Uterus (tissue), 4 donors: ENCODE measurements at places on chromosomes 1 and 21.

GRCh38 chr1:83583351-83584014 lies 415.4 kb downstream of the TTLL7 start:
- no peak for DNase-seq

DNA sequence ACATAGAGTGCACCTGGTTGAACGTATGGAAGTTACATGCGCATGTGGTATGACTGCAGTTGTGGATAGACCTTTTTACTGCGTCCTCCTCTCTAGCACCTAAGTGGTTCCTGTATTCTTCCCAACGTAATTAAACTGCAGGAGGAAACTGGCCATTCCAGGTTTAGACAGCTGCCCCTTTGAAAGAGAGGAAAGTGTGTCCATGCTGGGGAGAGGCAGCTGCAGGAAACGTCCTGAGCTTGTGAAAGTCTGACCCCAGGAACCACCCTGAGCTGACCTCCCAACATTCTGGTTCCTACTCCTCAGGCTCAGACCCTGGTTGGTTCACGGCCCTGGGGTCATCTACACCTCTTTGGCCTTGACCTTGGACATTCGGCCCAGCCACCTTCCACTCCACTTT lies 309.3 kb downstream of the DISC1 start:
- DNase-seq: no peak

DNA sequence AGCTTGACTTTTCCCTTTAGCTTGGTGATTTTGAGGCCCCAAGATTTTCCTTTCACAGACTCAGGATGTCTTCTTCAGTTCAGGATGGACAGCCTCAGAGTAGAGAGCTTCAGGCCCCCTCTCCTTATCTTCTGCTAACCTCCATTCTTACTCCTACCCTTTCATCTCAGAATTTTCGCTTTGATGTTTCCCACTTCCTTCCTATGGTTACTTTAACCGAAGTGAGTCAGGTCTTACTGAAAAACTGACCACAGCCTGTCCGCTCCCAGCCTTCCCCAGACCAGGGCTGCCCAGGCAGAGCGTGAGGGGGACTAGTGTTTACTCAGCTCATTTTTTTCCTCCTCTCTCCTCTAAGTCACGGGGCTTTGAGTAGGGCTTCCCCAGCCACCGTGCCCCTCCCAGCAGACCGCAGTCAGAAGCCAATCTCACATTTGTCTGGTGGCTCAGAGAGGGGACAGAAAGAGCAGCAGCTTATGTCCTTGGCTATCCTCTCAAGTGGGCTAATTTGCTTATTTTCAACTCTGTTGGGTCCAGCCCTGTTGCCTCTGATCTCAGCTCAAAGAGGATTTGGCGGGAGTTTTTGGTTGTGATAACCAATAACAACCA lies 4.2 kb upstream of the IL19 start:
- no peak for DNase-seq

GRCh38 chr1:62228136-62228882 lies 33.7 kb downstream of the L1TD1 start:
- DNase-seq: no peak

GRCh38 chr1:165912638-165913037 lies 85.2 kb downstream of the UCK2 start:
- no peak for DNase-seq

- no peak for DNase-seq
Observed at GRCh38 chr1:16921391-16922185, at the start of gene CROCC. TSS of gene CROCC (plus strand) at chr1:16921931. CDS start at chr1:16922019, 88 bp downstream.

- no peak for DNase-seq
Observed at GRCh38 chr1:226473325-226473724, 65.4 kb upstream of the PARP1 start.

DNA sequence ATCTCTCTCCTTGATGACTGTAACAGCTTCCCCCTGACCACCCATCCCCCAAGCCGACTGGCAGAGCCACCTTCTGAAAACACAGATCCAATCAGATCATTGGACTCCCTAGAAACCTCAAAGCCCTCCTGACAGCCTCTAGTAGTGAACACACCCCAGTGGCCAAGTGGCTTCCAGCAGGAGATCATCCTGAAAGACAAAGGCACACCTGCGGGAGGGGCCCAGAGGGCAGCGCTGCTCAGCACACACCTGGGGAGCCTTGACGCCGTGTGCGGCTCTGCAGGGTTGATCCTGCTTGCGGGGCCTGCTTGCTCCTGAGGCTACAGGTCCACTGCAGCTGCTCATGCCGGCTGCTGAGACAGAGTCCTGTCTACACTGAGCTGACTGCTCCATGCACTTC lies 41.5 kb downstream of the SLC66A1 start:
- DNase-seq: no peak

- DNase-seq: peak; percentile 91
Observed at GRCh38 chr1:9588551-9589143, at the start of gene TMEM201. TSS of gene TMEM201 (plus strand) at chr1:9588911. CDS start at chr1:9588931, 20 bp downstream.

- no peak for DNase-seq
Observed at GRCh38 chr1:174815036-174815435, 184.7 kb upstream of the CACYBP start.

- no peak for DNase-seq
Observed at GRCh38 chr1:37073854-37074379, 39.6 kb upstream of the GRIK3 start.

GRCh38 chr1:213397638-213398037 lies 346.6 kb downstream of the RPS6KC1 start:
- DNase-seq: no peak

- no peak for DNase-seq
Observed at GRCh38 chr1:35915693-35916092, 15.2 kb upstream of the AGO3 start.

DNA sequence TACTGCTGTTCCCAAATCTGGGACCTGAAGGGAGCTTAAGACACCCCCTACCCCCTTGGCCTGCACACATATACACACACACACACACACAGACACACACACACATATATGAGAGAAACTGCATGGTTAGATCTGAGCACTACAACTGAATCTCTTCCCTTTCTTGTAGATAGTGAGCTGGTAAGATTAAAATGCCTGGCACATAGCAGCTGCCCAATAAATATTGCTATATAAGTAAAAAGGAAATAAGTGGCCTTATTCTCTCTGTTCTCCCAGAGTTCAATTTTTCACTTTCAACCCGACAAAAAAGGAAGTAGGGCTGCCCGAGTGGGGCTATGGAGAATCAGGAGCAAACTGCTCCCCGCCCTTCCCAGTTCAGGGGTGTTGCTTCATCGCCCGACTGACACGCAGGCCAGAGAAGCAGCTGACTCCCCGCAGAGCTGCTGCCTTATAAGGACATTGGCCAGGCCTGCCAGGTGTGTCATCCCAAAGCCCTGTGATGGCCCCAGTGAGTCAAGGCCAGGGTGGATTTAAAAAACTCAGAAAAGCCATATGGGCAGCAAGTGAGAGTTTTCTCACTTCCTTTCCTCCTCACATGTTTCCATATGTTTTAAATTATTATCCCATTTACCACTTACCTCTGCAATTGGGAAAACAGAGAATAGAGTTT lies 106.5 kb upstream of the SLC44A3 start:
- peak; percentile 92 for DNase-seq

- no peak for DNase-seq
Observed at GRCh38 chr1:28835237-28835650, 23.3 kb downstream of the OPRD1 start.

DNA sequence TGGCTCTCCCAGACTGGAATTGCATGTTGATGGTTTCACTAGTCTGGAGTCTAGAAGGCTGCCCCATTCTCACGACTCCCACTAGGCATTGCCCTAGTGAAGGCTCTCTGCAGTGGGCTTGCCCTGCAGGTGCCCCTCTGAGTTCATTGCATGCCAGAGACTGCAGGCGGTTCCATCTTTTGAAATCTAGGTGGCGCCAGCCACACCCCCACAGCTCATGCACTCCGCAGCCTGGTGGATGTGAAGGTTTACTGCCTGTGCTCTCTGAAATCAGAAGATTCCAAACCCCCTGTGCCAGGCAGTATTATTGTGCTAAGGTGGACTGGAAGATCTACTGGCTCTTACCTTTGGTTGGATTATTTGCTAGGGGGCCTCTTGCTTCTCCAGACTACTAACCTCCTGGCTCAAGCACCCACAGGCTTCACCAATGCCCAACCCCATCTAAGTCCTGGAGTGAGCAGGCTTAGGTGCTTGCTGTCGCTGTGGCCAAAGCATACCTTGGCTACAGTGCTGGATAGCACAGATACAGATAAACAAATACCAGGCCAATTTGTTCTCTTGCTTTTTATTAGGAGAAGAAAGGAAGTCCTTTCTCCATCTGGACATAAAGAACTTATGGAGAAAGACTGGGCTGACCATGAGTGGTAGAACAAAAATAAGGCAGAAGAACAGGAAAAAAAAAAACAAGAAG lies 83.5 kb upstream of the SIM2 start:
- DNase-seq: no peak

GRCh38 chr1:96365076-96365475 lies 356.5 kb upstream of the PTBP2 start:
- no peak for DNase-seq

- no peak for DNase-seq
Observed at GRCh38 chr1:19366599-19367536, 54.7 kb downstream of the SLC66A1 start.

DNA sequence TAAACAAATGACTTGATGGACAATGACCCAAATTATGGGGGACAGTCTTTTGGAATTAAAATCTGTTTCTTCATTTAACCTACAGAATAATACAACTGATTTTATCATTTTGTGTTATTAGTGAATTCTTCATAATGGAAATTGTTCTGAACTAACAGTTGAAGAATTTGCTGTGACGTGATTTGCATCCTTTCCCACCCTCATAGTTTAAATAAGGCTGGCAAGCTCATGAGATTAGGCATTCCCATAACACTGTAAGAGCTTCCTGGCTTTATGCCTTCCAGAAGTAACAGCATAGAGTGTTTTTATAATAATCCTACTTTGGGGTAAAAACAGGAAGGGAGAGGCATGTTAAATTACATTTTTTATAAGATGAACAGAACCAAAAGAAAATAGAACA lies 95.7 kb downstream of the ATP6V1G3 start:
- DNase-seq: no peak

DNA sequence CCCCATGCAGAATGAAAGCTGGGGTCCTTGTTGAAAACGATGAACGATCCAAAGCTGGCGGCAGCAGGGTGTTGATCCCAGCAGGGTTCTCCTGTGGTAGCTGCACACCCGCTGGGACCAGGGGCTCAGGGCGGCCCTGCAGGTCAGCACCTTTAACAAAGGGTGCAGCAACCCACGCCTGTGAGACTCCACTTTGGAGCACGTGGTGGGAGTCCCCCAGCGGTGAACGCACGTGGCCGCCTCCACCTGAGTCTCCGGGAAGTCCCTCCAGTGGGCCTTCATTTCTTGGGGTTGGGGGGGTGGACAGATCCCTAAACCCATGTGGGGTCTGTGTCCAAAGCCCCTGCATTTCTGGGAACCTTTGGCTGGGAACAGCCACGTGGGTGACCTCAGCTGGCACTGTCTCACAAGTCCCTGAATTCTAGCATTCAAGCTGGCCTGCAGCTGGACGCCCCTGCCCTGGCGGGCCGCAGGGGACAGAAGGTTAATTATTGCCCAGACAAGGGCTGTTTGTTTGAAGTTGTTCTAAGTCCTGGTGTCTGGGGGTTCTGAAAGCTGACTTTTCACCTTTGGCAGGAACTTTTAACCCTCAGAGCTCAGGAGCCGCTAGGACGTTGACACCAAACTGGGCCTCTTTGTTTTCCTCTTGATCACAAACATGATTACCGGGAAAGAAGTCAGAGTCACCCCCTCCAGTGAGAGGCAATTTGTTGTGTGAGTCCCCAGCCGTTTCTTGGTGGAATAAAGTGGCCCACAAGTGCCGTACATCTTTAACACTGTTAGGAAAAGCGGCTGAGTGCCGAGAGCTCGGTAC lies 64.5 kb downstream of the COL18A1 start:
- no peak for DNase-seq

GRCh38 chr1:118988186-118989005 lies at the start of gene TBX15:
TSS of gene TBX15 (minus strand) at chr1:118988343. CDS start at chr1:118987795, 548 bp downstream.
- no peak for DNase-seq

DNA sequence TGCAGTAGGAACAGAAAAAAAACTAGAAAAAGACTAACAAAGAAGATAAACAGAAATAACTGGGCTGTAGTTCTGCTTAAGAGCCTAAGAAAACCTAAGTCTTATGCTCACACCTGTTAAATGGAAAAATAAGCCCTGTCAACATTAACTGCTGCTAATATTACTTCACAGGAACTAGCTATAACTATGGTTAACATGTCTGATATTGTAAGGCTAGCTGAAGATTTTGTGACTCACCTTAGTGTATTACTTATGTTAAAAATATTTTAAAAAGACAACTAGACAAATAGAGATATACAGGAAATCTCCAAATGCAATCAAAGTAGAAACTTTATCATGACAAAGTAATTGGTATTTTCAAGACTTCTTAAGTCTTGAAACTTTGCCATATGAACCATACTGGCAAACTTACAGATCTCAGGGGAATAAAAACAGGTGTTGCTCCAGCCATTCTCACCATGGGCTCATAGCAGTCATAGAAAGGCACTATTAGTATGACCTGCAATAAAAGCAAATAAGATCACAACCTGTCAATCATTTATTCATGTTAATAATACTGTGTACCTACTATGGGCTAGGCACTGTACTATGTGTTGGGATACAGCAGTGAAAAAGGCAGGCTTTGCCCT lies 30.7 kb downstream of the KYAT3 start:
- no peak for DNase-seq

DNA sequence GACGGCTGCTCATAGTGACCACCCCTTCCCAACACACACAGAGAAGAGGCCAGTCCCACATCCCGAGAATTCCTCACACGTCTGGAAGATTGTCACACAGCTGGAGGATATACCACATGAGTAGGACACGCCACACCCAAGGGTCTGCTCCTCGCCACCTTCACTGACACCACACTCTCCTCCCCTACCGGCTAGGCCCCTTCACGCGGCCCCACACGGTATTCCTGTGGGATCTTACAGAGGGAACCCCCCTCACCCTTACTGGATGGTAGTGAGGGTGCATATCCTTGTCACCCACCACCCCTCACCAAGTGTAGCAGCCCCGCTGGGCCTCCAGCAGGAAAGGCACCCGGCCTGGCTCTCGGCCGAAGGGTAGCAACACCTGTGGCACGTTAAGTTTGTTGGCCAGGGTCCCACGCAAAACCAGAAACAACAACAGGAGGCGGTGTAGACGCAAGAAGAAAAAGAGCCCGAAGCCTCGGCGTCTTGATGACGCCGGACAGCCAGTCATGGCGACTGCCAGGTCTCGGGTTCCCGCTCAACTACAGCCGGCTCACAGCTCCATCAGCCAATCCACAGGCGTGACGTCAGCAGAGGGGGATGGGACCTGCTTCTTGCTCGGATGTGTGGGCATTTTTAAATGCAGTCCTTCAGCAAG lies at the start of gene NUP210L:
TSS of gene NUP210L (minus strand) at position 540 of the 658 bp plus-strand sequence.
- peak; percentile 29 for DNase-seq

GRCh38 chr21:46606427-46606813 lies 1.5 kb upstream of the S100B start:
- no peak for DNase-seq

DNA sequence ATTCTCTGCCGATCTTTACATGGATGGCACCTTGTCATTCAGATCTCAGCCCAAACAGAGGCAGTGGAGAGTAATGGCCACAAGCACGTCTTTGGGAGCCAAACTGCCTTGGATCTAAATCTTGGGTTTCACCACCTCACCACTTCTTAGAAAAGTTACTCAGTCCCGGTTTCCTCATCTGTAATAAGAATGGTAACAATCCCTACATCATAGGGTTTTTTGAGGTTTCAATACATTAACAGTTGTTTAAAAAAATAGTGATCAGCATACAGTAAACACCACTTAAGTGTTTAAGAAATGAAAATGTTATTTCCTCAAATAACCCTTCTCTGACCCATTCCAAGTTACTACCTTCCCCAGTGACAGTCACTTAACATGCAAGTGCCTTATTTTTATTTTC lies 38.5 kb upstream of the KCNA3 start:
- DNase-seq: no peak

GRCh38 chr1:221025956-221026355 lies 146.7 kb downstream of the HLX start:
- no peak for DNase-seq

GRCh38 chr1:47805018-47805417 lies 192.2 kb downstream of the TRABD2B start:
- no peak for DNase-seq
